ENCODE measurements at places on chromosomes 5 and 9.

DNA sequence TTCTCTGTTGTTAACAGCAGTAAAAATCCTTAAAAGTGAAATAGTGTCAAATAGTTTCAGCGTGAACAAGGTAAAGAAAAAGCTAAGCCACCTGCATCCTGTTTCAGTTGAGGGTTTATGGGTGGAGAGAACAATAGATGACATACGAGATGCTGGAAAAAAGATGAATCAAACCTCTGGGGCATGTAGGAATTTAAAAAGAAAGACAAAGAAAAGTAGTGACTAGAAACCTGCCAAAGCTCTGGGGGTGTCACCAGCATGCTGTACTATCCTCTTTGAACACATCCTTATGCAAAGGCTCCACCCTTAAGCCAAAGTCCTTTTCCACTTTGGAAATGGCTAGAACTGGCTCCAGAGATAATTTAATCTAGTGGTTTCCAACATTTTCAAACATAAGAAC, 22.2 kb downstream of the SCAI start:
- DNase-seq, result no peak

DNA sequence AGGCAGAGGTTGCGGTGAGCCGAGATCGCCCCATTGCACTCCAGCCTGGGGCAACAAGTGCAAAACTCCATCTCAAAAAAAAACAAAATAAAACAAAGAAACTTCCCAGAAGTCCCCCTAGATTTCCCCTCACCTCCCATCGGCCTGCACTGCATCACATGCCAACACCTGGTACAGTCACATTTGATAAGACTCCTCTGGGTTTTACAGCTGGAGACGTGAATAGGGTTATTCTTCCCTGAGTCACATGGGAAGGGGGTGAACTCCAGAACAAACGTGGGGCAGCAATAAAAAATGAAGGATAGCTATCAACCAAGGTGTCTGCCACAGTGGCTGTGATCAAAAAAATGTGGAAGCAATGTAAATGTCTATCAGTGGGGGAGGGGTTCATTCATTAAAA, 26.0 kb downstream of the SPRY4 start:
- DNase-seq, result no peak

DNA sequence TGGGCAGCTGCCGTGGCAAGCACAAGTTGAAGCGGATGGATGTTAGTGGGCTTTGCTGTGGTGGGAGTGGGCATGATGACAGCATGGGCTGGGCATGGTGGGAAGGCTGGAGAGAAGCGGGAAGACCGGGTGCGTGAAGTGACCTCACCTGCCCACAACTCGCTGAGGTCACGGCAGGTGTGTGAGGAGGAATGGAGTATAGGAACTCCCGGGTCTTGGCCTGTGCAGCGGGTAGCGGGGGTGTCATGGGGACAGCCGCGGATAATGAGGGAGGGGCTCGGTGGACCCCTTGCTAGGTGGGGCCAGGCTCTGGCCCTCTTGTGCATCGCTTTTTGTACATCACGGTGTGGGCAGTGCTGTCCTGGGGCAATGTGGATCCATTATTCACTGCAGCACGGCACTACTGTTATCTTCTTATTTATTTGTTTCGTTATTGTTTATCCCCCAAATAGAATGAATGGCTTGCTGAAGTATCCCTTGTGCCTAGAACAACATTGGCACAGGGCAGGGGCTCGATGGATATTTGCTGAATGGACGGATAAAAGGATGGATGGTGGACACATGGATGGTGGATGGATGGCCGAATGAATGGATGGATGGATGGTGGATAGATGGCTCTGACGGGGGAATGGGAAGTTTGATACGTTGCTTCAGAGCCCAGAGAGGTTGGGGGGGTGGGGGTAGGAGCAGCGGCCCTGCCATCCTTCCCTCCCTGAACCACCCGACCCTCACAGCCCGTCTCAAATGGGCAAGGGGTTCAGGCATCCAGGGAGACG, 14.6 kb downstream of the PROP1 start:
- DNase-seq, result no peak

DNA sequence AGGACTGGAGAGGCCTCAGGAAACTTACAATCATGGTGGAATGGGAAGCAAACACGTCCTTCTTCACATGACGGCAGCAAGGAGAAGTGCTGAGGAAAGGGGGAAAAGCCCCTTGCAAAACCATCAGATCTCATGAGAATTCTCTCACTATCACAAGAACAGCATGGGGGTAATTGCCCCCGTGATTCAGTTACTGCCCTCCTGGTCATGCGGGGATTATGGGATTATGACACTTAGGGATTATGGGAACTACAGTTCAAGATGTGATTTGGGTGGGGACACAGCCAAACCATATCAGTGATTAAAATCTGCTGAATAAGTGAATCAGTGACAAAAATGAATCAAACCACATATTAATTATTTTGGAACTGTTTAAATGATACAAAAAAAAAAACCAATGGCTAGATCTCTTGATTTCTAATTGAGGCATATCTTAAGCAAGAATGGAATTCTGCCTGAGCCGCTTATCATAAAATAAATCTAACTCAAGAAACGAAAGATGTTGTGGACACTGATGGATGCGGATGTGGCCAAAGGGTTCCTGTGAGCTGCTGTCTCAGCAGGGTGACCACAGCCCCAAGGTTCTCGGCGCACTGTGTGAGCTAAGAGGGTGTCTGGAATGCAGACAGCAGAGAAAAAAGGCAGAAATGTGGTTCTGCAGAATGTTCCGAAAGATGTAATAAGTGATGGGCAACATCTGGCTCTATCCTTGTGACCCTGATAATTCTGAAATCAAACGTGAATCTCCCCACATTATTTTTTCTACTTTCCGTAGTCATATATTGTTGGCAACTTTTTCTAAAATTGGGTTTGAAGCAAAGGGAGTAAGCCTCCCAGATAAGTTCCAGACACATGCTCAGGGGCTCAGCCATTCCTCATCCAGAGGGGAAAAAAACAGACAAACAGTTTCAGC, 107.2 kb upstream of the ICE1 start:
- no peak for DNase-seq

- no peak for DNase-seq
Observed at GRCh38 chr9:31347082-31347617, 1037.3 kb upstream of the ACO1 start.

- DNase-seq, result no peak
Observed at GRCh38 chr5:100542086-100542485, 6.9 kb downstream of the FAM174A start.

GRCh38 chr5:146027751-146028150, 77.6 kb downstream of the PLAC8L1 start:
- no peak for DNase-seq

DNA sequence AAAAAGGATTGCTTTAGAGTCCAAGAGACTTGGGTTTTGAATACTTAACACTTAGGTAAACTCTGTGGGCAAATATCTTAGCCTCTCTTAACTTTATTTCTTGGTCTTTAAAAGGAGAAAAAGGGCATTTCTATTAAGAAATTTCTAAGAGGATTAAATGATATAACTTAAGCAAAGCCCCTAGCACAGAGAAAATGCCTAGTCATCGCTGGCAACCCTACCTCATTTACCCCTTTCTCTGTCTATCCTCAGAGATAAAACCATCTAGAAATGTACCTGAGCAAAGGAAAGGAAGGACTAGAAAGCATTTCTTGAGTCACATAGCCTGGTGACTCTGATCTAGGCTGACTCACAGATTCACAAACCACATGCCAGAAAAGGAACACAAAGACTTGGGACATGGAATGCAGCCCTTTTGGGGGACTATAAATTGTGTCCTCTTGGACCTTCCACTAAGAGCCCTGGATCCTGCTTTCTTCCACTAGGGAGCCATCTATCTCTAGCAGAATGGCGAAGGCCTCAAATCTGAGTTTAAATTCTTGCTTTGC, 120.6 kb downstream of the FOXD1 start:
- no peak for DNase-seq

- DNase-seq, result no peak
Observed at GRCh38 chr9:23557689-23558088, 268.4 kb downstream of the ELAVL2 start.

GRCh38 chr9:107717529-107718314, 228.2 kb upstream of the KLF4 start:
- no peak for DNase-seq

DNA sequence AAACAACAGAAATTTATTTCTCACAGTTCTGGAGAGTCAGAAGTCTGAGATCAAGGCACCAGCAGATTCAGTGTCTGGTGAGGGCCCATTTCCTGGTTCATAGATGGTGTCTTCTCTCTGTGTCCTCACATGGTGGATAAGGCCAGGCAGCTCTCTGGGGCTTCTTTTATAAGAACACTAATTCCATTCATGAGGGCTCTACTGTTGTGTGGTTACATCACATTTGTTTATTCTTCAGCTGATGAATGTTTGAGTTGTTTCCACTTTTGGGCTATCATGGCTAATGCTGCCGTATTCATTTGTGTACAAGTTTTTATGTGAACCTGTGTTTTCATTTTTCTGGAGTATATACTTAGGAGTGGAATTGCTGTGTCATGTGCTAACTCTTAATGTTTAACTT, 35.2 kb downstream of the DDX4 start:
- DNase-seq, result no peak

GRCh38 chr9:120475341-120475740, 104.6 kb downstream of the CDK5RAP2 start:
- DNase-seq, result no peak

- no peak for DNase-seq
Observed at GRCh38 chr9:102209176-102209575, 470.7 kb upstream of the GRIN3A start.

GRCh38 chr9:93001031-93001430, 53.7 kb downstream of the FGD3 start:
- no peak for DNase-seq

GRCh38 chr9:73039271-73040263, 86.7 kb upstream of the ALDH1A1 start:
- DNase-seq, result no peak

GRCh38 chr5:54312499-54312898, 2.1 kb upstream of the ARL15 start:
- DNase-seq, result no peak

DNA sequence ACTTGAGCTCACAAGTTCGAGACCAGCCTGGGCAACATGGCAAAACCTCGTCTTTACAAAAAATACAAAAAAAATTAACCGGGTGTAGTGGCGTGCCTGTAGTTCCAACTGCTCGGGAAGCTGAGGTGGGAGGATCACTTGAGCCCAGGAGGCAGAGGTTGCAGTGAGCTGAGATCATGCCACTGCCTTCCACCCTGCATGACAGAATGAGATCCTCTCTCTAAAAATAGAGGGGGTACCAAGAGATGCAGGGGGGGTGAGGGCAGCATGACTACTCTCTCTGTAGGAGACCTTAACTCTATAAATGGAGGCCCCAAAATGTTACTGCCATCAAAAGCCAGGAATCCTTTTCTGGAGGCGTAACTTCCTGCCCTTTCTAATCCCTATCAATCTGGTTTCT, 243.9 kb downstream of the DOCK8 start:
- no peak for DNase-seq

GRCh38 chr9:110687497-110687896, 18.9 kb downstream of the MUSK start:
- DNase-seq, result no peak

GRCh38 chr9:4077499-4078102, 222.3 kb downstream of the GLIS3 start:
- peak; percentile 8 for DNase-seq

DNA sequence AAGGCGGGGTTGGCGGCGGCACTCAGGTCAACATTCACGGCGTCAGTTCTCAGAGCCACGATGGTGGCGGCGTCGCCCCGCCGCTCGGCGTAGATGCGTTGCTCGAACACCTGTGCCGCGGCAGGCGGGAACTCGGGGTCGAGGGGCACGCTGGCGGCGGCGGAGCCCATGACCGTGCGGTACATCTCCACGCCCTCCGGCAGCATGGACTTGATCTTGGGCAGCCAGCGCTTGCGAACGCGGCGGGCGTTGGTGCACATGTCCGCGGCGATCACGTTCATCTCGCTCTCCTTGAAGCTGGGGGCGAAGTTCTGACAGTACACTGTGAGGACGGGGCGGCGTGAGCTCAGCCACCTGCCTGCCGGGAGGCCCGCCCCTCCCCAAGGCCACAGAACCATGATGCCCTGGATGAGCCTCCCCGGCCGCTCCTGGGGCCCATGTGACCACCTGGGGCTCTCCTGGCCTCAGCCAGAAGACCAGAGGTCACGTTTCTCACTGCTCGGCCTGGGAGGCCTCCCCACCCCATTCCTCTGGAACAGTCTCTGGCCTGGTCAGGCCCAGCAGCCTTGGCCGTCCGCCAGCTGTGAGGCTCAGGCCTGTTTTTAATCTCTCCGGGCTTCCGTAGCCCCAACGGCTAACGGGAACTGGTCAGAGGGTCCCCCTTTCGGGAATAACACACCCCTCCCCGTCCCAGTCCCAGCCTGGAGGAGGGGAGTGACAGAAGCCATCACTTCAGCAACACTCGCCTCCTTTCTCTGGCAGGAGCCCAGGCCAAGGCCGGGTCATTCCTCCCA, 50.7 kb upstream of the UBAC1 start:
- no peak for DNase-seq

GRCh38 chr5:128225245-128226030, 141.9 kb downstream of the SLC12A2 start:
- no peak for DNase-seq

DNA sequence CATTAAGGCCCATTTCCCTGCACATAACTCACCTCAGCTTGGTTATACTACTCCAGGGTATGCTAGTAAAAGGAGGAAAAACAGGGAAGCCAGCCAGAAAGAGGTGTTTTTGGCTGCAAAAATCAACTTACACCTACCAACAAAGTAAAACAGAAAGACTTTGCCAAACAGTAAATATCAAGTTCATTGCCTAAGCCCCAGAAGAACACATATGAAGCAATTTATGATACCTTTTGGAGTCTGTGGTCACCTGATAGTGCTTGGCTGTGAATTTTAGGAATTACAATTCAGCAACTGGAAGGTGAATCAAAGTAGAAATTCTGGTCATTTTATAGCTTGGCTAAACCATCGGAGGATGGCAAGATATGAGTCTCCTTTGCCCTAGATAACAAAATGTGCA, 463.7 kb upstream of the CLINT1 start:
- no peak for DNase-seq

GRCh38 chr5:135332519-135333150, 66.4 kb downstream of the MACROH2A1 start:
- DNase-seq, result no peak

GRCh38 chr5:177357146-177357458, 622 bp upstream of the RGS14 start:
- DNase-seq, result no peak

DNA sequence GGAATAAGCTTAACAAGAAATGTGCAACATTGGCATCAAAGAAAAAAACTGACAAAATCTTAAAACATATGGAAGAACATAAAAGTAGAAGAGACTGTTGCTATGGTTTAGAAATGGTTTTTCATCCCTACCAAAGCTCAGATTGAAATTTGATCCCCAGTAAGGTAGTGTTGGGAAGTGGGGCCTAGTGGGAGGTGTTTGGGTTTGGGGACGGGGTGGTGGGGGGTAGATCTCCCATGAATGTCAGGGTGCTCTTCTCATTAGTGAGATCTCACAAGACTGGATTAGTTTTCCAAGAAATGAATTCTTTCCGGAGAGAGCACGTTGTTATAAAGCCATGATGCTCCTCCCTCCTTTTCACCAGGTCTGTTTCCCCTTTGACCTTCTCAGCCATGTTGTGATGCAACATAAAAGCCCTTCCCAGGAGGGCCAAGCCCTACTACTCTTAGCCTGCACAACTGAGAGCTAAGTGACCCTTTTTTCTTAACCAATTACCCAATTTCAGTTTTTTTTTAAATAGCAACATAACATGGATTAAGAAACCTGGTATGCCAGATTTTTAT, 10.6 kb downstream of the TMEM167A start:
- no peak for DNase-seq
